Subcutaneous adipose tissue (tissue), 4 donors: ENCODE measurements at places on chromosomes 6 and 20. TPM values are rescaled to one million over a fixed set of nuclear protein-coding genes. Genes with fewer than 3 reads are reported as not detected.

The HRH3 gene
- total RNA-seq = not detected

The SLC22A2 gene
- not detected for total RNA-seq

The DAAM2 gene
- 125 TPM for total RNA-seq

The TGM3 gene
- total RNA-seq = not detected

The SMPDL3A gene
- 8.8 TPM for total RNA-seq

The AGPAT4 gene
- total RNA-seq = 5.1 TPM

The FBXO9 gene
- total RNA-seq = 59.0 TPM

The CRISP2 gene
- not detected for total RNA-seq

The SUMO4 gene
- 6.7 TPM for total RNA-seq

The OGFRL1 gene
- 62.2 TPM for total RNA-seq

The RAET1G gene
- not detected for total RNA-seq

The CASS4 gene
- total RNA-seq = 0.94 TPM

The SOBP gene
- 6.8 TPM for total RNA-seq

The ZBTB46 gene
- 7.5 TPM for total RNA-seq

The ZNF311 gene
- 2.4 TPM for total RNA-seq

The TREML1 gene
- not detected for total RNA-seq

The MICB gene
- total RNA-seq = 9.3 TPM

The PSMB1 gene
- total RNA-seq = 266 TPM

The SCP2D1 gene
- not detected for total RNA-seq

The ANKRD66 gene
- not detected for total RNA-seq

The BIRC7 gene
- 3.9 TPM for total RNA-seq

The ATP9A gene
- 128 TPM for total RNA-seq

The HTR1B gene
- not detected for total RNA-seq

The MSH5 gene
- total RNA-seq = 24.5 TPM

The ARMH2 gene
- not detected for total RNA-seq

The PNPLA1 gene
- not detected for total RNA-seq

The CST2 gene
- not detected for total RNA-seq

The OLIG3 gene
- not detected for total RNA-seq

The OXT gene
- total RNA-seq = not detected

The SLC25A27 gene
- total RNA-seq = 20.7 TPM

The TM9SF4 gene
- total RNA-seq = 17.2 TPM

The TPX2 gene
- 1.3 TPM for total RNA-seq

The BTNL2 gene
- not detected for total RNA-seq

The HS3ST5 gene
- total RNA-seq = not detected

The LPIN3 gene
- 21.1 TPM for total RNA-seq

The BPIFA1 gene
- not detected for total RNA-seq

The DCBLD1 gene
- 8.8 TPM for total RNA-seq

The HSP90AB1 gene
- 457 TPM for total RNA-seq

The SALL4 gene
- 0.75 TPM for total RNA-seq

The SNAI1 gene
- 5.5 TPM for total RNA-seq

The CD24 gene
- total RNA-seq = 3.6 TPM

The RSPO4 gene
- 0.22 TPM for total RNA-seq

The FRMD1 gene
- total RNA-seq = 4.4 TPM

The PRICKLE4 gene
- total RNA-seq = 5.1 TPM

The CDKN1A gene
- 97.6 TPM for total RNA-seq

The ENPP4 gene
- total RNA-seq = 28.4 TPM

The CCN6 gene
- not detected for total RNA-seq

The RANBP9 gene
- 35.2 TPM for total RNA-seq

The WFDC12 gene
- not detected for total RNA-seq

The SLC22A7 gene
- total RNA-seq = not detected

The EDN3 gene
- not detected for total RNA-seq
